Fibroblast of mammary gland (primary cell): ENCODE measurements at places on chromosomes 3 and 15.
A peak's percentile ranks its signal among the peaks of the same experiment; 100 is the strongest.

- peak; percentile 43 for DNase-seq
Measured at GRCh38 chr3:183698756-183699155, 1.2 kb downstream of the YEATS2 start.

DNA sequence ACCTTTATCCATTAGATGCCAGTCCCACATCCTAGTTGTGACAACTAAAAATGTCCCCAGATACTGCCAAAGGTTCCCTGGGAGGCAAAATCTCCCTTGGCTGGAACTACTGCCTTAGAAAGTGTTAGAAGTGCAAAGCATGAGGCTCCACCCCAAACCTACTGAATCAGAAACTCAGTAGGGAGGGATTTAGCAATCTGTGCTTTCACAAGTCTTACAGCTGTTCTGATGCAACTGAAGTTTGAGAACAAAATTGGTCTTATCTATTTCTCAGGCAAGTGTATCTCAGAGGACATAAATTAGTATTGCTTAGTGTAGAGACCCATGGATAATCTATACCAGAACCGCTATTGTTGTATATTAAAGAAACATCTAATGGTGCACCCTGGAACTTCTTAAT is 70.2 kb downstream of the CLDN1 start:
- DNase-seq, result peak; percentile 81

GRCh38 chr3:150077581-150078247 is 107.0 kb upstream of the PFN2 start:
- DNase-seq, result peak; percentile 68

- no peak for DNase-seq
Measured at GRCh38 chr3:10911350-10912002, 81.1 kb upstream of the SLC6A1 start.

GRCh38 chr15:39413558-39413957 is 167.3 kb upstream of the THBS1 start:
- peak; percentile 66 for DNase-seq

DNA sequence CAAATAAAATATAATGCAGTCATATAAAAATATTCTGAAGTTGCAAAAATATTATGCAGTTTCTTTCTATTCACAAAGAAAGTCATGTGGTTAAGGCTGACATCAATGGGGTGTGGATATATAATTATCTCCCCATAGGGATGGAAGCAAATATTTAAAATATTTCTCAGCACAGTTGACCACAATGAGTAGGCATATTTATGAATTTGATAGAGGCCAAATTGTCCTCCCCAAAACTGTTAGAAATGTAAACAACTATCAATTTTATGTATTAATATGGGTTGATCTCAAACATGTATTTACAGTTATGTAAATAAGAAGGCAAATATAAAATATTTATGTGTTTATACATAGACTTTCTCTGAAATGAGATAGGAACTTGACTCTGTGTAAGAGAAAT is 246.0 kb upstream of the CBLB start:
- DNase-seq, result peak; percentile 46

DNA sequence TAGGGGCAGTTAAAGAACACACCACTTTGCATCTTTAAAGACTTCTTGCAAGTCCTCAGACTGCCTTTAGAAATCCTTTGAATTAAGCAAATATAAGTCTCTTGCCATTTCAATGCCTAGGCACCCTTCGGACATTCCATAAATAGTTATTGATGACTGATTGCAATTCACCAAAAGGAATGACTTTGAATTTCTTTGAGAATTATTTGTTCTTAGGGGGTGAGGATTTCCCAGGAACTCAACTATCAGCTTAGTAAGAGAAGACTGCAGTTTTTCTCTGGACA is 495 bp upstream of the MYEF2 start:
- DNase-seq, result no peak

- peak; percentile 88 for DNase-seq
Measured at GRCh38 chr3:66376568-66376967, 124.3 kb downstream of the LRIG1 start.

- no peak for DNase-seq
Measured at GRCh38 chr15:56883088-56883487, 35.4 kb upstream of the TCF12 start.

DNA sequence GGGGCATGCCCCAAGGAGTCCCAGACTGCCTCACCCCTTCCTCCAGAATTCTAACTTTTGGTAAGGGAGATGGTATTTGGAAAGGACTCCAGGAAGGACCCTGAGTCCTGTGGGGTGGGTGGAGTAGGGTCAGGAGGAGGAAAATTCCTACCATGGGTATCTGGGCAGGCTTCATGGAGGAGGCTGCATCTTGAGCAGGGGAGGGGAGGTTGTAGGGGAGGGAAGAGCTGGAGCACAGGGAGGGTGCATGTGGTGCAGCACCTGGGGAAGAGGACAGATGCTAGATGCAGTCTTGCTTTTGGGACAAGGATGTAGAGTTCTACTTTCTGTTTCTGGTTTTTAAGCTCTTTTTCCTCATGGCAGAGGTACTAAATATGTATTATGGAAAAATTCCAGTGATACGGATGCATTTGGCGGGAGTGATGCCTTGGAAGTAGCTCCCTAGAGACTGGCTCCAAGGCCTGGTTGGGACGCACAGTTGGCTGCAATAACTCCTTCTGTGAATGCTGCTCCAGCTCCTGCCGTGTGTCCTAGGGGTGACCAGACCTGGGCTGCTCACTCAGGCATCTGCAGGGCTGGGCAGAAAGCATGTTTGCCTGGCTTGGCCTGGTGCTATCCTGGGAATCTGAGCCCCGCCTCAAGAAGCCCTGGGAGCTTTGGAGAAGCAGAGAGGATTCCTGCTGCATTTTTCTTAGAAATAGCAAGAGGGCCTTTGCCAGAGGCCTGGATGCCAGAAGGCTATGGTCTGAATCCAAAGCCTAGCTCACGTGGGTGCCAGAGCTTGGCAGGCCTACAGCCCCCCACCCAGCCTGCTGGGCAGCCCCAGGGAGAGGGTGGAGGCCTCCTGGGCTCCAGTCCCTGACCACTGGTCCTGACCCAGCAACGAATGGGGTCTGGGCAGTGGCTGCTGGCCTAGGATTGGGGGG is 10.1 kb downstream of the SEMA3F start:
- peak; percentile 40 for DNase-seq

GRCh38 chr3:15861163-15861562 is 63.4 kb upstream of the ANKRD28 start:
- no peak for DNase-seq

DNA sequence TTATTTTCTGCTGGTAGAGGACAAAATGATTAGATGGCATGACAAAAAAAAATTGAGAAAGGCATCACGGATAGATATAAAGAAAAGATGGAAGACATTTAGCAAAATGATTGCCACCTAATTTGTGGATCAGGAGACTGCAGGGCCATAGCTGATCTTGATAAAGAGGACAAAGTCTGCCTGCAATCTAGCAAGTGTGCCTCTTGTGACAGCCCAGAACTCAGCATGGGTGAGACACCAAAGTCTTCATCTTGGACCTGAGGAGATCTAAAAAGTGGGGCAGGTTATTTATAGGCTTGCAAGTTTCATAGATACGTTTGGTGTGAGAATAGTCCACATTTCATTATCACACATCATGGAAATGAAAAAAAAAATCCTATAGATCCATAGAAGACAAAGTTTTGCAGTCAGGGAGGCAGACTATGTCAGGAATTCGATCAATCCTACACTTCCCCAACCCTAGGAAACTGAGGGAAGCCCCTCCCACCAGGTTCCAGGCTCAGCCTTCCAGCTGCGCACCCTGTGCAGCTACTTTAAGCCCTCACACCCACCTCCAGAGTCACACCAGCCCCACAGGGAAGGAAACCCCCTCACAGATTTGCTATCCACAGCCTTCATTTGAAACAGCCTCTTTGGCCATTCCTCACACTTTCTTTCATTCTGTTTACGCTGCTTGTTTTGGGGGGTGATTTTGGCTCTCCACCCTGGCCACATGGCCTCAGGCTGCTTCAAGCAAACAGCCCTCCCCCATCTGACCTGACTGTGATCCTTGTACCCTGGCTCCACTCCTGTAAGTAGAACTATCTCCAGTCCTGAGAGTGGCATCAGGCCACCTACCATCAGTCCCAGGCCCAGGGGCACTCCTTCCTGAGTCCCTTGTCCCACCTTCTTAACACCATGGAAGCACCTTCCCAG is 28.1 kb upstream of the KLHL6 start:
- DNase-seq, result no peak

DNA sequence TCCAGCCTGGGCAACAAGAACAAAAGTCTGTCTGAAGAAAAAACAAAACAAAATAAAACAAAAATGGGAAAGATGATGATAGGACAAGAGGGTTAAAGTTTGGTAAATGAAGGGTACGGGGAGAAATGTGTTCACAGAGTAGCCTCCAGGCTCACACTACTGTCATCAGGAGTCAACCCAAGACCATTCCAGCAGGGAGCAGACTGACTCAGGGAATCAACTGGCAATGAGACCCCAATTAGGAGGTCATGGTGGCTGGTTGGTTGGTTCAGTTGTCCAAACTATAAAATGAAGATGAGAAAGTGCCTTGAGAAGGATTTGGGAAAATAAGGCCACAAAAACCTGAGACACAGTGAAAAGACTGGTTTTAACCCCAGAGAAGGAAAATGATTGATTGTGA is 51.8 kb downstream of the KLHL6 start:
- DNase-seq, result no peak

- DNase-seq, result no peak
Measured at GRCh38 chr15:30870681-30871080, 33.0 kb upstream of the FAN1 start.

DNA sequence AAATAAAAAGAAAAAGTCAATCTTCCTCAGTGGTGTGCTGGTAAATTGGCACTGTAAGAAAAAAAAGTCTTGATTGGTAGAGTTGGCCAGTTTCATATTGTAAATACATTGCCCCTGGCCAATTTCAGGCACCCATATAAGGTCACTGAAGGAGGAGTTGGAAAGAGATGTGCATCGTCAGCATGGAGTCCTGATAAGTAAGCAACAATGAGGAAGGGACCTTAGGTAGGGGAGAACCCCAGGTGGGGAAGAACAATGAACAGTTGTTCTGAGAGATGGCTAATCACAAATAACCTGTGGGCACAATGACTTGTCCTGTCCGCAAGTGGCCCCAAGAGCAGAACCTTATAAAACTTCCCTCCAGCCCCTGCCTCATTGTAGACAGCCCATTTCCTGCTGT is 8.6 kb upstream of the CYP8B1 start:
- DNase-seq, result no peak

DNA sequence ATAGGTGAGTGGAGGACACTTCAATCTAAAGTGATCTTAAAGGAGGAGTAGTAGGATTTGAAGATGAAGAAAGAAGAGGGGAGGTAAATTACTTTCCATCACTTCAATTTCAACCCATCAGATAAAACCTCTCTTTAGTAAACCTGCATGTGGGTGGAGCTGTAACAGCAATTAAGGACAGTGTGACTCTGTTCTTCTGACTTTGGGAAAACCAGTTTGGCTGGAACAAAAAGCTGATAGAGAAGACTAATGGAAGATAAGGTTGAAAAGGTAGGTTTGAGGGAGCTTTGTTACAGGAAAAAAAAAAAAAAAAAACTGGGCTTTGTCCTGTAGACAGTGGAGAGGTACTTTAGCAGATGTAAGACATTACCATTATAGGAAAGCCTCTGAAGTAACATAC is 4.5 kb upstream of the GSK3B start:
- DNase-seq, result no peak

DNA sequence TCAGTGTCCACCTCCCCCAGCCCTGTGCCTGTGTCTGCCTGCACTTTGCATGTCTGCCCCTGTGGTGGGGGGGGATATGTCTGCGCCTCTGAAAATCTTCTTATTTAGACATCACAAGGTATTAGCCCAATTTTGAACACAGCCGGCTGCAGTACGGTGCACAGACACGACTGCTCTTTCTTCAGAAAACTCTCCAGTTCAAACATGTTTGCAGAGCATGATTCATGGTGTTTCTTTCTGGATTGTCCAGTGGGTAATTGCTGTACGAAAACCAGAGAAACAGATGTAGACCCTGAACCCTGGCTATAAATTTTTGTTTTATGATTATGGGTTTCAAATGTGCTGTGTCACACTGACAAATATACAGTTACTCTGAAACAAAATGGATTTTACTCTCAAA is 3.4 kb upstream of the RARB start:
- DNase-seq, result peak; percentile 31

- no peak for DNase-seq
Measured at GRCh38 chr3:141268791-141269190, 37.2 kb downstream of the PXYLP1 start.

DNA sequence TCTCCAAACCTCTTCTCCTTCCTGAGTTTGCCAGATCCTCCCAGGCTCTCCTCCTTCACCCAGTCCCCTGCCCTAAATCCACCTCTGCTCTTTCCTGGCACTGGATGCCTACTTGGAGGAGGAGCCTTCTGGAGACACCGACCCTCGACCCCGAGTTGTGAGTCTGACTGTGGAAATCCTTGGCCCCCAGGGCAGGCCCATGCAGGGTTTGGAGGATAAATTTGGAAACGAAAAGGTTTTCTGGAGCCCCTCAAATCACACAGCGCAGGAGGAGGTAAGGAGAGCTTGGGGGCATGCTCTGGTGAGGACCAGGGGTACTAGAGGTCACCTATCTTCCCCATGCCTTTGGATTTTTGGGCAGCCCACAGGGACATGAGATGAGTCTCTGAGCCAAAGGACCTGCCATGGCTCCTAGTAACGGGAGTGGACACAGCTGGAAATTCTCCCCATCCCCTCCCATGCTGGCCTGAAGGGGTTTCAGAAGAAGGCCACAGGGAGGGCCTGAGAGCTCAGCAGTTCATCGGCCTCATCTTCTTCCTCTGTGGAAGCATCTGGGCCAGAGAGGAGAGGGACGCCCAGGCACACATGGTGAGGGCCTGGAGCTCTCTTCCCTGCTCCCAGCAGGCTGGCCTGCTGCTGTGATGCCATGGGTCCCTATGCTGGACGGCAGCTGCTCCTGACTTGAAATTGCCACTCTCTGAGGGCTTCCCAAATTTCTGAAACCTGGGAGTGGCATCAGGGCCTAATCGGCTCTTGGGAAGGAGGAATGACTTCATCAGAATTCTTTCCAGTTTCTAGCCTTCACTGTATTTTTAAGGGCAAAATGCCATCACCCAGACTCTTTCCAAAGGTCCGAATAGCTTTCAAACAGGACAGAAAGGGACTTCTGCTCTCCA is 68.6 kb upstream of the ITGA11 start:
- DNase-seq, result peak; percentile 14

DNA sequence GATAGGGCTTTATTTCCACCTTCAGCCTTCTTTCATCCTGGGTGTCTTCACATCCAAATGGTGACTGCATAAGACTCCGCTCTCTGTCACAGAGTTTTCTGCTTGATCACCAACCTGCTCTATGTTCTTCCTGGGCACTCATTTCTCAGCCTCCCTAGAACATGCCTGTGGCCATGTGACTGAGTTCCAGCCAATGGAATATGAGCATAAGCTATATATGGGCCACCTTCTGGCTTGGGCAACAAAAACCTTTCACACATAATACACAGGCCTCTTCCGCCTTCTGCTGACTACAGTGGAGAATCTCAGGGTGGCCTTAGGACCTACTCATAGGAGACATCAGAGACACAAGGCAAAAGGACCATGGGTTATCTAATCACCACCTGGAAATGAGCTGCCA is 51.2 kb upstream of the MED12L start:
- DNase-seq, result no peak
